ENCODE measurements at places on chromosomes 16 and 17. TPM values are rescaled to one million over a fixed set of nuclear protein-coding genes. Genes with fewer than 3 reads are reported as not detected.

CES1 gene
- total RNA-seq = not detected

WWP2 gene
- total RNA-seq = 36.3 TPM

CRYM gene
- total RNA-seq = not detected

HLF gene
- under 0.01 TPM for total RNA-seq

KRTAP1-5 gene
- total RNA-seq = not detected

CRISPLD2 gene
- total RNA-seq = 0.07 TPM

RASD1 gene
- total RNA-seq = 11.8 TPM

GFAP gene
- 0.14 TPM for total RNA-seq

OTOP3 gene
- total RNA-seq = not detected

ASPHD1 gene
- total RNA-seq = 0.93 TPM

PDILT gene
- total RNA-seq = not detected

MYL11 gene
- total RNA-seq = not detected

HES7 gene
- 1.0 TPM for total RNA-seq

All from thoracic aorta endothelial cell (primary cell).